Bronchus fibroblast of lung (primary cell): ENCODE measurements at places on chromosomes 3 and 15. TPM values are rescaled to one million over a fixed set of nuclear protein-coding genes. Genes with fewer than 3 reads are reported as not detected.

Gene HRG
- not detected in 2 replicates for total RNA-seq

Gene ARMC8
- total RNA-seq: 36.7 and 39.4 TPM in 2 replicates

Gene NAA80
- 21.7 and 23.7 TPM in 2 replicates for total RNA-seq

Gene SLC24A5
- total RNA-seq: not detected in 2 replicates

Gene PLSCR5
- total RNA-seq: not detected in 2 replicates

Gene CCRL2
- 0.45 TPM in 1 of 2 replicates, not detected in the other for total RNA-seq

Gene FGF12
- 0.15 TPM in 1 of 2 replicates, not detected in the other for total RNA-seq

Gene GLDN
- 0.30 and 0.34 TPM in 2 replicates for total RNA-seq

Gene CRABP1
- total RNA-seq: not detected in 2 replicates

Gene ZNF860
- 0.17 and 0.30 TPM in 2 replicates for total RNA-seq

Gene MYL3
- not detected in 2 replicates for total RNA-seq

Gene GPR27
- not detected in 2 replicates for total RNA-seq

Gene ADAMTS17
- under 0.01 and 0.30 TPM in 2 replicates for total RNA-seq

Gene CFAP100
- total RNA-seq: not detected in 2 replicates

Gene SLCO3A1
- 1.3 and 1.5 TPM in 2 replicates for total RNA-seq

Gene RARRES1
- 23.5 and 36.8 TPM in 2 replicates for total RNA-seq

Gene CDCP1
- total RNA-seq: 22.1 and 23.2 TPM in 2 replicates

Gene BLOC1S6
- total RNA-seq: 30.3 and 40.7 TPM in 2 replicates

Gene LRRC31
- total RNA-seq: not detected in 2 replicates

Gene SLC22A13
- total RNA-seq: not detected in 2 replicates

Gene IL17RC
- total RNA-seq: 40.0 and 44.6 TPM in 2 replicates

Gene ECE2
- total RNA-seq: not detected in 2 replicates

Gene RNF13
- 21.9 and 23.9 TPM in 2 replicates for total RNA-seq

Gene TFDP2
- 25.6 and 28.9 TPM in 2 replicates for total RNA-seq

Gene THBS1
- total RNA-seq: 89.2 and 99.2 TPM in 2 replicates

Gene SLC38A3
- 0.30 TPM in 1 of 2 replicates, not detected in the other for total RNA-seq

Gene HYKK
- 7.4 TPM in 2 replicates for total RNA-seq

Gene MEGF11
- total RNA-seq: under 0.01 TPM in 1 of 2 replicates, not detected in the other

Gene ESYT3
- 0.17 TPM in 1 of 2 replicates, not detected in the other for total RNA-seq

Gene ACTL6A
- total RNA-seq: 74.3 and 151 TPM in 2 replicates

Gene SLC51B
- total RNA-seq: not detected in 2 replicates

Gene PAK6
- 3.5 TPM in 1 of 2 replicates, not detected in the other for total RNA-seq

Gene GOLGA8M
- total RNA-seq: not detected in 2 replicates

Gene FES
- total RNA-seq: 20.0 and 28.2 TPM in 2 replicates

Gene SLC28A1
- not detected in 2 replicates for total RNA-seq

Gene CCDC9B
- total RNA-seq: 2.1 and 4.2 TPM in 2 replicates

Gene RPS17
- total RNA-seq: 2,921 and 3,119 TPM in 2 replicates

Gene PPP2R3A
- 9.8 and 10.1 TPM in 2 replicates for total RNA-seq

Gene ETV5
- 18.2 and 22.6 TPM in 2 replicates for total RNA-seq

Gene INAFM2
- total RNA-seq: 4.3 and 4.4 TPM in 2 replicates

Gene OR5H1
- total RNA-seq: not detected in 2 replicates

Gene UCN2
- total RNA-seq: 1.7 and 1.9 TPM in 2 replicates

Gene GPR149
- not detected in 2 replicates for total RNA-seq

Gene PIGX
- 19.3 and 26.6 TPM in 2 replicates for total RNA-seq

Gene LRRC34
- 4.6 and 7.1 TPM in 2 replicates for total RNA-seq

Gene TMEM266
- total RNA-seq: under 0.01 TPM in 1 of 2 replicates, not detected in the other

Gene ITIH4
- total RNA-seq: 0.45 and 0.67 TPM in 2 replicates

Gene CPB1
- 0.15 TPM in 1 of 2 replicates, not detected in the other for total RNA-seq

Gene MKRN2
- 37.0 and 41.9 TPM in 2 replicates for total RNA-seq

Gene RAD51
- 12.9 and 14.1 TPM in 2 replicates for total RNA-seq

Gene FAM81A
- 0.50 and 0.59 TPM in 2 replicates for total RNA-seq

Gene RTP1
- not detected in 2 replicates for total RNA-seq

Gene GDPGP1
- total RNA-seq: 4.2 and 6.1 TPM in 2 replicates

Gene SECISBP2L
- total RNA-seq: 8.6 and 9.6 TPM in 2 replicates
